ENCODE measurements at places on chromosomes 4 and X.
A peak's percentile ranks its signal among the peaks of the same experiment; 100 is the strongest.

DNA sequence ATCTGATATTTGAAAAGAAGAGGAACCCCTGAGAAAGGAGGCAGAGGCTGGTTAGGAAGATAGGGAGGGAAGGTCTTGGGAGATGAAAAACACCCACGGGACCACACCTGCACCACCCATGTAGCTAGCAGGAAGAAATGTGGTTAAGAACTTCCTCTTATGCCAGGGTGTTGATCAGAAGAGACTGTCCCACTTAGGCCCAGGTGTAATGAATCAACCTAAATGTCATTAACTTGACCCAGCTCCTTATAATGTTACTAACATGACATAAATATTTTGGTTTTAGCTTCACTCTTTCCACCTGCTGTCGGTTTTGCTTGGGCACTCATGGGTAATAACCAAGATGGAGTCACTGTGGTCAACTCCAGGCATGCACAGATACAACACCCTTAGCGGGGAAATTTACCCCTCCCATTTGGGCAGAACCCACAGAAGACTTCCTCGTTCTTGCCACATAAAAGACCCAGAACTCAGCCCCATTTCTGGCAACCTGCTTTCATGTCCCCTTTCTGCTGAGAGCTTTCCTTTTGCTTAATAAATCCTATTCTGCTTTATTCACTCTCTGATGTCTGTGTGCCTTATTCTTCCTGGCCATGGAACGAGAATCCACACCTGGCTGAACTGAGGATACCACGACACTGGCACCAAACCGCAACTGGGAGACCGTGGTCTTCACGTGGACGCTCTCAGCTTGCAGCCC is 46.8 kb downstream of the ZNF141 start:
- no peak for DNase-seq

DNA sequence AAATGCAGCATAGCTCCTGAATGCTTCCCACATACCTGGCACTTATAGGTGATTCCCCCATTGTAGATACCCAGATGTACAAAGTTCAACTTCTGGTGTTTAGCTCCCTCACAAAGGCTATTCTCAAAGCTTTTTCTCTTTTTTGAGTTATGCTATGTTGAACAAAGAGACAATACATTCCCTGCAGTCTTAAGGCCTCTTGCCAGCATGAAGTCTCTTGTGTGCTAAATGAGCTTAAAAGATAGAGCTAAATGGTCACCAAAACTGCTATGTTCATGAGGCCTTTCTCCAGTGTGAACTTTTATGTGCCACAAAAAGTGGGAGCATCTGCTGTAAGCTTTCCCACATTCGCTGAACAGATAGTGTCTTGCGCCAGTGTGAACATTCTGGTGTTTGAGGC is 111.2 kb upstream of the TMEM47 start:
- DNase-seq: no peak

GRCh38 chr4:137661693-137662092 is 129.4 kb upstream of the PCDH18 start:
- DNase-seq: no peak

GRCh38 chr4:25801594-25801993 is 61.2 kb downstream of the SEL1L3 start:
- DNase-seq: no peak

DNA sequence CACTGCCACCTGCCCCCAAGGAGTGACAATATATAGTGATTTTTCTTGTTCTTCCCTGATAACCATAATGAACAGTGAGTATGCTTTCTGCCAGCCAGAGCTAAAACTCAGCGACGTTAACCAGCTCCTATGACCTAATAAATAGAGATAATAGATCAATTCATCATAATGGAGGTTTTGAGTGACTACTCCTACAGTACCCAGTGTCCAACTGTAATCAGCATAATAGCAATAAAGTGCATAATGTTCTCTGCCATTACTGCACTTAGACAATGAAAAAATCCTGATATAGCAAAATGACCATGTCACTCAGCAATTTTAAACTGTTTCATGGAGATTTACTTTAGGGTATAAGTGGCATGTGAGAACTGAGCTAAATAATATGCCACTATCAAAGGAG is 20.7 kb upstream of the TXLNG start:
- DNase-seq: no peak

DNA sequence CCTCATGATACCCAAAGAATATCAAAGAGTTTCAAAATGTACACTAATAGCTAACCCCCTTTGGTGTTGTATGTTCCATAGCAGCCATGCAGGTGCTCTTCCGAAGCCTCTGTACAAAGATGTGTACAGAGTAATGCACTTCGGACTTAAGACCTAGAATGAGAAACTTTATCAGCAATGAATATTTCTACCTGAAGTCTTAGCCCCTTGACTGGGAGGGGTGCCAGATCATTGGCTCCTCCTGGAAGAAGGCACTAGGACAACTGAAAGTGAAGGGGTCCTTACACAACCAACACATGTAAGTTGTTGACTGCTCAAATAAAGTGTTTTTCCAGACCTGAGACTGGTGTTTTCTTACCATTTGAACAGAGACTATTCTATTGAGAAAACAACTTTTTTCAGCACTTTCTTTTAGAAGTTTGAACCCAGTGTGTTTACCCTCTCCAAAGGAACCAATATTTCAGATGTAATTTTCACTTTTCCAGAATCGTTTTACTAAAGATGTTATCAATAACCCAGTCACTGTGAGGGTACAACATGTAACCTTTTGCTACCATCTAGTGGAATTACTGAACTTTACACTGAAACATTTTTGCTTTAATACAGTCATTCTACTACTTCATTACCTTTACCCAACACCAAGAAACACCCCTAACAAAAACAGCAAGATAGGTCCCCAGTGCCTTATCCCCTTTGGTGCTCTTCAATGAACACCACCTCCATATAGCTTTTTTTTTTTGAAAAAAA is 33.3 kb upstream of the PRDX4 start:
- DNase-seq: no peak

GRCh38 chrX:71105628-71106027 is 912 bp downstream of the CXorf65 start:
- DNase-seq: no peak

DNA sequence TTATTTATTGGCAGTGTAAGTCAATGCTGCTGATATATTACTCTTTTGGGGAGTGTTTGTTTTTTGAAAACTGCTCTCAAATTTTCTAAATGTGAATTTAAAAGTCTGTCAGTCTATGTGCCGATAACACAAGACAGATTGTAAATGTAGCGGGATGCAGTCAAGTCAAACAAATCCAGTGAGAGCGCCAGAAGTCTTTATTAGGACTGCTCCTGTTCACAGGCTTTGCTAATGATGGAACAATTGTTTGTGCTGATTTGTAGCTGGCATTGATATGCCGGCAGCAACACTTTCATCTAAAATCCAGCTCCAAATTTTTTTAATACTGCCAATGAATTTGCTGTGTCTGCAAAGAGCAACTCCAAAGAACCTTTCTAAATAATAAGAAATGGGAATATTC is 78.7 kb upstream of the TET2 start:
- no peak for DNase-seq

DNA sequence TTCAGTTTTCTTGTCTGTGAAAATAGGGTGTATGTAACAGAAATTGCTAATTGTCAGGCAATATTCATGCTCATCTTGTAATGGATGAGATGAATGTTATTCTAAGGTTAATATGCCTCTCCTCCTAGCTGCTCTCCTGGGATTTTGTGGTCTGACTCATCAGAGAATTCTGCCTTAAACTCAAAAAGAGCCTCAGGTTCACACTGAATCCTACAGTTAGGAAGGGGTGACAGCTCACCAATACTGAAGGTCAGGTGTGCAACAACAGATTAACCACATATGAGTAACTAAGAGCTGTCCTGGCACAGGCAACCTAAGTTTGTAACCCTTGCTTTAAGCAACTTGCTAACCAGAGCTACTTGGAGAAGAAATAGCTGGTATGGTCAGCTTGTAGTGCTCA is 197.7 kb downstream of the SPATA18 start:
- no peak for DNase-seq

- no peak for DNase-seq
Observed at GRCh38 chr4:147778942-147779341, 47.1 kb downstream of the ARHGAP10 start.

DNA sequence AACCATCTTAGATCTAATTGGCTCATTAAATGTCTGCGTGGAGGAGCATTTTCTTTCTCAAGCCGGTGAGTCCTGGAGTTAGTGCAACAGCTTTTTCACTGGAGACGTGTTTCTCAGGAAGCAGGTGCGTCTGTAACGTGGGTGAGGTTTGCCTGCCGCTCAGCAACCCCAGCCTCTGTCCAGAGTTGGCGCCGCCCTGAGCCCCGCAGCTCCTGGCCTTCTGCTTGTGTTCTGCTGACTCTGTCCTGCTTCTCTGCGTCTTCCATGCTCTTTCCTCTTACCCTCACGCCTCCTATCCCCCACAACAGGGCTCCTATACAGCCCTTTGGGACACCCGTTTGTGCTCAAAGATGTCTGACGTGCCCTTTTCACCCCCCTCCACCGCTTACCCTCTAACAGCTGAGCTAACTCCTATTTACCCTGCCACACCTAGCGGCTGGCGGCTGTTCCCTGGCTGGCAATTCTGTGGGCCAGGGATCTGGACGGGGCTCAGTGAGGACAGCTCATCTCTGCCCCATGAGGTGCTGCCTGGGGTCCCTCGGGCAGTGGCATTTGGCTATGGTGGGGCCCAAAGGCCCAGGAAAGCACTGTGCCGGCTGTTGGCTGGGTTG is 18.8 kb downstream of the DOK7 start:
- DNase-seq: no peak

DNA sequence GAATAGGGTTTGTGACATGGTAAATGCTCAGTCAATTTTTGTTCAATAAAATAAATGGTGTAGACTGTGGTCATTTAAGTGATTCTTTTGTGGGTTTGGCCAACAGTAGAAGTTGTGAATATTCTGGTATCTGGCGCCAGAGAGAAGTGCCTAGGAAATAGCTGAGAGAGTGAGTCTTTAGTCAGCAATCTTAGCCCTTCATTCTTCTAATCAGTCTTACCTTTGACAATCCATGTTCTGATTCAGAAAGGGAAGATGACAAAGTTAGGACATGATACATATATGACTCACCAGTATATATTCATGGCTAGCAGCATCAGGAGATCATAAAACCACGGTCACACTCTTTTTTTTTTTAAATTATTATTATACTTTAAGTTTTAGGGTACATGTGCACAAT is 141.8 kb upstream of the PCDH18 start:
- DNase-seq: no peak

DNA sequence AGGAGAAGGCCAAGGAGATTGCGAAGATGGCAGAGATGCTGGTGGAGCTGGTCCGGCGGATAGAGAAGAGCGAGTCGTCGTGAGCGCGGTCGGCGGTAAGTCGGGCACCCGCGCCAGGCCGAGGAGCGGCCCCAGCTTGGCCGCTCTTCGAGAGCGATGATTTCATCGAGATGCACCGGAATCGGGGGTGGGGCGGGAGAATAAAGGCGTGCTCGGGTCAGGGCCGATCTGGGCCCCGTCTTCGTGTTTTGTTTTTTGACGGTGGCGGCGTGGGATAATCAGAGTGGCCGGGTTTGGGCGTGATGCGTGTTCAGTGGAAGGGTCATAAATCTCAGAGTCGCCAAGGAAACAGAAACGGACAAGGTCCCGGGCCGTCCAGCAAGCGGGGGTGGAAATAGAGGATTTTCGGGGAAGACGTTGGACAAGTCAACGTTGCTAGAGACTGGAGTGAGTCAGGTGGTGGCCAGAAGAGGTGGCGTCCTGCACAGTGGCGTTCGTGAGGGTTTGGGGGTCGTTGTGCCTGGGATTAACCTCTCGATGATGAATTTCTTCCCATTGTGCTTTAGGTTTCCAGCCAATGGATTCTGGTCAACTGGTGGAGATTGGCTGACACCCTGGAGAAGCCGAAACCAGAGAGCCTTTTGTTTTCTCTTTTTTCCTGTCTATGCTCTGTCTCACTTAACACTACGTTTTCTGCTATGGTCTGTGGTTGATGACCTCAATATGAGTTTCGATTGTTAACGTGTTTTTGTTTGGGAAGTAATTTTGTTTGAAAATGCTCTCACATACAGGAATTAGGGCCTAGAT is 882 bp downstream of the MRFAP1 start:
- peak; percentile 35 for DNase-seq

DNA sequence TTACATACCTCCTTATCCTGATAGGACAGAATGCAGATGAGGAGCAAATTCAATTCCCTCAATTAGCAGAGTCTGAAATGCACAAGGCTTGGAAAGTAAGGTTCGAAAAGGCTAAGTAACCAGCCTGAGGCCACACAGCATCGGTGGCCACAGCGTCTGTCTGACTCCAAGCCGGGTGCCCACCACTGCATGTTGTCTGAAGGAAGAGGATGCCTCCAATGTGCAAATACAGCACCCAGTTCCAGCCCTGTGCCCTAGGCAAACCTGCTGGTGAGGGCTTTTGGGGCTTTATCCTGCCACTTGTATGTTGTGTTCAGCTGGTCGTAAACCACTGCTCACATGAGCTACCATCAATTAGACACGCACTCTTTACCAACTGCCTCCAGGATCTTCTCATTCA is 48.6 kb upstream of the PPP2R2C start:
- DNase-seq: no peak

- DNase-seq: peak; percentile 39
Observed at GRCh38 chrX:110418316-110419235, 59.9 kb downstream of the RTL9 start.

- peak; percentile 29 for DNase-seq
Observed at GRCh38 chr4:122073615-122074014, 78.5 kb upstream of the BLTP1 start.

- DNase-seq: no peak
Observed at GRCh38 chr4:104719539-104720230, 225.0 kb upstream of the CXXC4 start.

DNA sequence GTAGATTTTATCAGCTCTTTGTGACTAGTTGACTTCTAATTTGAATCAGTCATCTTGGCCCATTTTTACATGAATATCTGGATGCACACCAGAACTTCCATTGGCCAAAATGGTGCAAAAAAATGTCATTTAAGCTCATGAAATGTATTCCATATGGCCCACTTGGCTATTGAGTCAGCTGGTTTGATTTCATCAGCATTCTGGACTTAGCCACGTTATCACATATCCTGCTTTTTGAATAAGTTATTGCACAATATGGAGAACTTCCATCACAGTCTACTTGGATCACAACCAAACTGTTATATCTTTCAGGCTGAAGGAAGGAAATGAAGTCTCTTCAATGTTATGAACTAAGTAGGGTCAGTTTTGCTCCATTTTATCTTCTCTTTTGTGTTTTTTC is 640.6 kb downstream of the PCDH7 start:
- DNase-seq: no peak

GRCh38 chr4:116126794-116127193 is 958.6 kb downstream of the TRAM1L1 start:
- no peak for DNase-seq

DNA sequence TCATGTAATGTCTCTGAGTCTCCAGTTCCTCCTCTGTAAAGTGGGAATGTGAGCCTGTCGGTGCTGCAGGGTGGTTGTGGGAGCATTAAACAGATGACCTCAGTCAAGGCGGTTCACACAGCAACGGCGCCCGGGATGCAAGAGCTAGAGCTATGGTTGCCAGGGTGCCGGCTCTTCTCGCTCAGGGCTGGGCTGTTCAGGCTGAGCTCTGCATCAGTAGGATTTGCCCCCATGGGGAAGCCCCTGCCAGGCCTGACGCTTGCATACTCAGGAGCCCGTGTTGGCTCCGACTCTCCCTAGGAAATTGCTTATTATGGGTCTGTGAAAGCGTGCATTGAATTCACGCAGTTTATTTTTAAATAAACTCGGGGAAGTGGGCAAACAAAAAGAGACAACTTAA is 67.3 kb downstream of the PSAPL1 start:
- DNase-seq: no peak
